ENCODE measurements at places on chromosomes 5 and 9. TPM values are rescaled to one million over a fixed set of nuclear protein-coding genes. Genes with fewer than 3 reads are reported as not detected.

The PNPLA7 gene
- 0.50 TPM for total RNA-seq

The NTRK2 gene
- total RNA-seq: under 0.01 TPM

The WNK2 gene
- total RNA-seq: not detected

The NFX1 gene
- 18.0 TPM for total RNA-seq

The LHX3 gene
- not detected for total RNA-seq

The KCNT1 gene
- not detected for total RNA-seq

The SHLD3 gene
- total RNA-seq: 1.3 TPM

The KIF3A gene
- 3.4 TPM for total RNA-seq

The OLFML2A gene
- total RNA-seq: 4.9 TPM

The C5orf63 gene
- total RNA-seq: 2.2 TPM

The FBP2 gene
- not detected for total RNA-seq

The LCN10 gene
- not detected for total RNA-seq

The CER1 gene
- total RNA-seq: not detected

The SLC34A1 gene
- not detected for total RNA-seq

The PCDHGA10 gene
- total RNA-seq: 4.9 TPM

The CDX1 gene
- total RNA-seq: not detected

The DPYSL3 gene
- total RNA-seq: 62.7 TPM

The RIMOC1 gene
- total RNA-seq: 9.7 TPM

The ACOT12 gene
- 0.84 TPM for total RNA-seq

The VDAC1 gene
- total RNA-seq: 258 TPM

The LIFR gene
- 20.0 TPM for total RNA-seq

The ZDHHC21 gene
- total RNA-seq: 1.6 TPM

Data from bronchus fibroblast of lung (primary cell).